ENCODE measurements at places on chromosomes 3 and 15.

GRCh38 chr15:31412824-31413223 is 86.2 kb downstream of the KLF13 start:
- no peak for DNase-seq

DNA sequence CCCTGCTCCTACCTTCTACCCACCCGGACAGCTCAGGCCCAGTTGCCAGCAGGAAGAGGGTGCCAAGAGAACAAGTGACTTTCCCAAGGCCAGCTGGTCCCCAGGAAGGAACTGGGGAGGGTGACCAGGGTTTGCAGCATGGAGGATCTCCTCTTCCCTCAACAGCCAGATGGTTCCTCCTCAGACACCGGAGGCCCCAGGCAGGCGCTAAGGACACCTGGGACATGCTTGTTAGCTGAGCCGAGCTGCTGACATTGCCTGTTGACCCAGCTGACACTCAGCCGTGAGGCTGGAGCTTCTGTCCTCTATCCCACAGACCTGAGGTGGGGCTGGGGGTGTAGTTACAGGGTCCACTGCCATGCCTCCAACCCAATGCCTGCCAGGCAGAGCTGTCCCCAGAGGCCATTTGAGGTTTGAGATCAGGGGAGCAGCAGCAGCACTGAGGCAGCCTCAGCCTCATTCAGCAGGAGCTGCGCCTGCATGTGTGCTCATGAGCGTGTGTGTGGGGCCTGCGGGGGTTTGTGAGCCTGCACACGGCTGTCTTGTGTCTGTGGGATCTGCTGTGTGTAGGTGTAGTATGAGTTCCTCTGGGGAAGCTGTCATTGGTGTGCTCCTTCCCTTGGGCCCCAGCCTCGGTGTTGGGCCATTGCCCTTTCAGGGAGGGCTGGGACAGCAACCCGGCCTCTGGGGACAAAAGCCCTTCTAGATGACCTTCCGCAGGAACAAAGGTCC is 7.1 kb downstream of the CPLX3 start:
- peak; percentile 78 for DNase-seq

GRCh38 chr3:107824822-107825371 is 265.9 kb downstream of the CD47 start:
- no peak for DNase-seq

GRCh38 chr3:186090901-186091300 is 18.0 kb downstream of the ETV5 start:
- no peak for DNase-seq

DNA sequence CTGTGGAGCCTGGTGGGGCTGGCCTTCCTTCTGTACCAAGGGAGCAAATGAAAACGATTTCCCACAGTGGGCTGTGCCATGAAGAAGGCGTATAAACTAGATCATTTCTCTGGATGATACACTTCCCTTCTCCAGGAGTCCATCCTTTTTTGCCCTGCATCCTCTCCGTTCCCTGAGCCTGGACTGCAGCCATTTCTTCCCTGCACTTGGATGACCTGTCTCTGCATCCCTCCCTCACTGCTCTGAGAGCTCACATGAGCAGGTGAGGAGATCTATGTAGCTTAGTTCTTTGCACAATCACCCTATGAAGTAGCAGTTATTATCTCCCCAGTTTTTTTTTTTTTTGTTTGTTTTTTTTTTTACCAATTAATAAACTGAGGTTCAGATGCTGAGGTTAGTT is 46.7 kb downstream of the IQSEC1 start:
- DNase-seq = no peak

DNA sequence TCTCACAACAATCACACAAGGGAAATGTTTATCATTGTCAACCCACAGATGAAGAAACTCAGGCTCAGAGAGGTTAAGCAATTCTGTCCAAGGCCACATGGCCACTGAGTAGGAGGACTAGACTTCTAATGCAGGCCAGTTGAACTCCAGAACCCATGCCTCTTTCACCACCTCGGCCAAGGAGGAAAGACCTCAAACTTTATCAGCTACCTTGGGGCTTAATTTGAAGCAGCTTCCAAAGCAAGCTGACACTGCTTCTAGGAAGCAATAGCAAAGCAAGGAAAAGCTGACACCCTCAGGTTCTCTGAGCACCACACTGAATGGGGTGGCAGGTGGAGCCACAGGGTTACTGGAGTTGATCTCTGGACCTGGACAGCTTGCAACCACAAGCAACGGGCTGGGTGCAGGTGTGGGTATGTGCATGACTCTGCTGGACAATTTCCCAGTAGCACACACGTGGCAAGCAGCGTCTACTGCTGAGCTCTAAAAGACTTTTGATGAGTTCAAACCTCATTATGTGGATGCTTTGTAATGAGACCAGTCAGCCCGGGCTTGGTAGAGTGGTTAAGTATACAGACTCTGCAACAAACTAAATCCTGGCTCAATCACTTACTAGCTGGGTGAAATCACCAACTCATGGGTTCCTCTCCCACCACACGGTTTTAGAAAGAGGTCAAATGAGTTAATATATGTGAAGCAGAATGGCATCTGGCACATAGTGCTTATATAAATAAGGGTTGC is 23.1 kb downstream of the CCNL1 start:
- DNase-seq = no peak

DNA sequence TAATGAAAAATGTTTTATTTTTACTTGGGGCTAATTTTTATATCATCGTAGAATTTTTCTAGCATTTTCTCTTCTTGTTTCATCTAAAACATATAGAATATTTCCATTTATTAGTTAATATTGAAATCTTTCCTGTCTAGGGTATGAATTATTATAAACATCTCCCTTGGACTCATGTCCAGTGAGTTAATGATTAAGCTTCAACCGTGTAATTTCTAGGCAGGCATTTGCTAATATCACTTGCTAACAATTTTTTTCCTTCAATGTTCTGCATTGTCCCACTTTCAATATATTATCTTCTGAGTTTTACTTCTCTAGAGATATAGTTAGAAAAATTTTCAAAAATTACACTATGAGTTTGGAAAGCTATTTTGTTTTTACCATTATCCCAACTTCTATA is 1371.6 kb upstream of the EPHA6 start:
- no peak for DNase-seq

Data from Karpas-422 (cell line).